ENCODE measurements at places on chromosomes 16 and 17.

- DNase-seq, result no peak
Observed at GRCh38 chr17:35287286-35287811, 44.5 kb downstream of the SLFN5 start.

DNA sequence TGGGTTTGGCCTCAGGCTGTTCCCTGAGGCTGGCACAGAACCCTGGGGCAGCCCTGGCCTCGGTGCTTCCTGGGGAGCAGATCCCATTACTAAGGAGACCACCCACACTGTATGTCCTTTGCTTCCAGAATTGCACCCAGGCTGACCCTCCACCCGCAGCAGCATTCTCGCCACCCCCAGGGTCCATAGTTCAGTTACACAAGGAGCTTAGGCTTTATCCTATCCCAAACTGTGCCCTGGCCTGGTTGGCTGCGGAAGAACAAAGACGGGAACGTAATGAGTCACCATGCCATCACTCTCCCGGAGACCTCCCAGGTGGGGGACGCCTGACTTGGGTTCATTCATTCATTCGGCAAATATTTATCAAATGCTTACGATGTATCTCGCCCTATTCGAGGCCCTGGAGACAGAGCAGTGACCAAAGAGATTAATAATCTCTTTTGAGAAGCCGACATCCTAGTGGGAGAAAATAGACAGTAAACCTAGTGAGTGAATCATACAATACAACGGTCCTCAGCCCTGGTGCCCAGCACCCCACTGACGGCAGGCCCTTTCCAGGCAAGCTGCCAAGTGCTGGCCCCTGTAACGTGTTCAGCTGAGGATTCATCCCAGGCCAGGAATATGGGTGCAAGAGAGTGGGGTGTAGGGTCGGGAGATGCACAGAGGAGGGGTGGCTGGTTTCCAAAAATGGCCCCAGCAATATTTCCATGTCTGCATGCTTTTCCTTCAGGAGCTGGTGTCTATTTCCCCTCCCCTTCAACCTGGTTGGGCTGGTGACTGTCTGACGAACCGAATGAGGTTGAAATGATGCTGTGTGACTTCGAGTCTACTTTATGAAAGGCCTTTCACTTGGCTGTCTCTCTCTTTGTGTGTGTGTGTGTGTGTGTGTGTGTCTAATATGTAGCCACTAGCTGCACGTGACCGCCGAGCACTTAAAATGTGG lies 134.2 kb downstream of the MGAT5B start:
- DNase-seq, result no peak

GRCh38 chr17:16448490-16448889 lies 33.1 kb downstream of the TRPV2 start:
- no peak for DNase-seq

DNA sequence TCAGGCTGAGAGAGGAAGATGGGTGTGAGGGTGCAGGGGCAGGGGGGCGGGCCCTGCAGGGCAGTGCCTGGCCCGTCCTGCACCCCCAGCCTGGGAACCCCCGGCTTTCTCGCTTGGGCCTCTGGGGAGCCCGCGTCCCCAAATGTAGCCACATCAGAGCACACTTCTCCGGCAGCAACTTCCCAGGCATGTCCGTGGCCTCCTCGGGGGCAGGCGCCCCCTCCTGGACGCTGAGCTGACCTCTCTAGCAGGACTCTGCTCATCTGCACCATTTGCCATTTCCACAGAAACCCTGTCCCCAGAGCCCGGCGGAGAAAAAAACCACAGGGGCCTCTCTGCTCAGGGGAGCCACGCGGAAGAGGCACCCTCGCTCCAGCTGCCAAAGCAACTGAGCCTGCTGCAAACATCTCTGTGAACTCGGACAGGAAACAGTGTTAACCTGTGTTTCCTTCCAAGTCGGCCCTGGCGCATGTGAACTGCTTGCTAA lies 63.4 kb downstream of the KLHDC4 start:
- no peak for DNase-seq

DNA sequence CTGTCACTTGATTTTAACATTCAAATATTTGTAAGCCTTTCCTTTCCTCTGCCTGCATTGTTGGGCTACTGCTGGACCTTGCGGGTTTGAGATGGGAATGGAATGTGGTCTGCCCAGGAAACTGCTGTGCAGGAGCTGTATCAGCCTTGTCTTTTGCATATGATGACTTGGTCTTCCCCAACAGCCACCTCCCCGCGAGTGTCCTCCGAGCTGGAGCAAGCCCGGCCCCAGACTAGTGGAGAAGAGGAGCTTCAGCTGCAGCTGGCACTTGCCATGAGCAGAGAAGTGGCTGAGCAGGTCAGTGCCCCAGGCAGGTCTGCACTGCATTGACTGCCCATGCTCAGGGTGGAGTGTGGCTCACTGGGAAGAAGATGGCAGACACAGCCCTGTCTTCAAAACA lies 52.8 kb downstream of the B9D1 start:
- no peak for DNase-seq

DNA sequence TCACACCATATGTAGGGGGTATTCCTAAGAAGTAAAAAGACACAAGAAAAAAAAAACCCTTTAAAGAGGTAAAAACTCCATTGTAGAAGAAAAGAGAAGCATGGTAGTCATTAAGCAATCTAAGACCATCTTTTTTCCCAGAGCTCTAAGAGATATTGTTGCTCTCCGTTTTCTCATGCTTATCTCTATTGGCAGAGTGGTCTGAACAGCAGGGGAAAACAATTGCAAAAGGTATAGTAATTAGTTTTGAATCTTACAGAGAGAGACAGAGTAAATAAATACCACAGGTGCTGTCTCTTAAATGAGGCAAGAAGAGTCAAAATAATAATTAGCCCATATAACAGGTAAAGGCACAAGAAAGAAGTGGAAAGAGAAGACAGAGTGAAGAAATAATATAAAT lies 821.4 kb upstream of the CA10 start:
- no peak for DNase-seq

GRCh38 chr16:57844416-57845030 lies 42.2 kb upstream of the KIFC3 start:
- DNase-seq, result no peak

- DNase-seq, result no peak
Observed at GRCh38 chr17:1873418-1873817, 43.6 kb downstream of the RPA1 start.

DNA sequence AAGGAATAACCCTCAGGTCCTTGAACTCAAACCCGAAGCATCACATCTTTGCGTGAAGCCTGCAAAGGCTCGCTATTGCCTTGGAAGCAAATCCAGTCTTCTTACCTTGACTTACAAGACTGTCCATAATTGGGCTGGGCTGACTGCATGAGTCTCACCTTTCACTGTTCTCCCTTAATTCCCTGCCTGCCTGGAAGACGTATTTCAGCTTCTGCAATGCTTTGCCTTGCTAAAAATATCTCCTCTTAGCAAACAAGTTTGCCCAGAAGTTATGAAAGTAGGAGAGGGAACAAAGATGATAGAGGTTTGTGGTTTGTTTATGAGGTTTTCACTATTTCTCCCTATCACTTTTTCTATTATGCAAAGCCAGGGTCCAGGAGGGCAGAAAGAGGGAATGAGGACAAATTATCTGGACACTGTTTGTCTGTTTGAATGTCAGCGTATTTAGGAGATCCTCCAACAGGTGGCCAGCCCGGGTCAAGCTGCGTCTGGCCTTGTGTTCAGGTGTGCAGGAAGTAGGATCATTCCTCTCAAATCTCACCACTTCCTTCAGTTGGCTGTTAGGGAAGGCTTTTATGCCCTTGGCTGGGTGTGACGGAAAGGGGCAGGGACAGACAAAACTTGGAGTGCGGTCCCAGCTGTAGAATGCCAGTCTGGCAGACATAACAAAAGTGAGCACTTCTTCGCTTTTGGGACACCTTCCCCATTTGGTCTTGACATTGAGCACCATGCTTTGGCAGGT lies 488.9 kb downstream of the CDH13 start:
- no peak for DNase-seq

DNA sequence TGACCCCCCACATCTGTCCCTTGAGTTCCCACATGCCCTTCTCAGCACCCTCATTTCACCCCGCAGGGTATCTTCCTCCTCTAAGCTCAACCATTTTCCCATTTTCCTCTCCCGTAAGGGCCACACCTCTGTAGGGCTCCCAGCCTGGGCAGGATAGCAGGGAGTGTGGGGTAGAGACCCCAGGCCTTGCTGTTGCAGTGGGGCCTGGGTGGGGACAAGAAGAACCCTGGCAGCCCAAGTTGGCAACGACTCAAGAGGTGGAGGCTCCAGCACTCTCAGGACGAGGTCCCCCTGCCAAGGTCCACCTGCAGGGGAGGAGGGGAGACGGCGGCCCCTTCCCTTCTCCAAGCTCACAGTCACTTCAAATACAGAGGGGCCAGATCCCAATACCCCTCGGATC lies 2.0 kb upstream of the TMEM92 start:
- peak; percentile 41 for DNase-seq

DNA sequence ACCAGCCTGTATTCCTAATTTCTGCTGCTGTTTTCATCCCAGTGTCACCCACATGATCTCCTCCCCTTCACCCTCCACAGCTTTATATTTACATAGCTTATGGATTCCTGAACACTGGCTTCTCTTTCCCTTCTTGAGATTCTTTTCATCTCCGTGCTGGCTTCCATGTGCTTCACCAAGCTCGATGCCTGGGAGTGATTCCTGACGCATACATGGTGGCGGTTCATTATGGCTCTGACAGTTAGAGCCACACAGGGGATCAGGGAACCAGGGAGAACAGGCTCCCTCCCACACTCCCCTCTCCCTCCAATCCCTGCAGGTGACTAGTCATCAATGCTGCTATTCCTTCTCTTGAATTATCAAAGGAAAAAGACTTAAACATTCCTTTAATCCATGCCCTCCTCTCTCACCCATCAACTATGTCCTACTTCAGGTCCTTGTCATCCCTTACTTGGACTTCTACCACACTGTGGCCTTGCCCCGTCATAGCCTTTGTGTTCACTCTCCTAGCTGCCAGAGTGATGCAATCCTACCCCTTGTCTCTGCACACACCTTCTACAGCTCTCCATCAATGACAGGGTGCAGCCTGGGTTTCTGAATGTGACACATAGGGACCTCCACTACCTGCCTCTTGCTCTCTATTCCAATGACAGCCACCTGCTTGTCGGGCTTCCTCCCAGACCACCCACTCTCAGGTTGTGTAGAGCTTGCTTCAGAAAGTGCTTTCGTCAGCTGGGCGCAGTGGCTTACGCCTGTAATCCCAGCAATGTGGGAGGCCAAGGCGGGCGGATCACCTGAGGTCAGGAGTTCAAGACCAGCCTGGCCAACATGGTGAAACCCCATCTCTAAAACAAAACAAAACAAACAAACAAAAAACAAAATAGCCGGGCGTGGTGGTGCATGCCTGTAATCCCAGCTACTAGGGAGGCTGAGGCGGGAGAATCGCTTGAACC lies 43.6 kb downstream of the MYH13 start:
- DNase-seq, result no peak

DNA sequence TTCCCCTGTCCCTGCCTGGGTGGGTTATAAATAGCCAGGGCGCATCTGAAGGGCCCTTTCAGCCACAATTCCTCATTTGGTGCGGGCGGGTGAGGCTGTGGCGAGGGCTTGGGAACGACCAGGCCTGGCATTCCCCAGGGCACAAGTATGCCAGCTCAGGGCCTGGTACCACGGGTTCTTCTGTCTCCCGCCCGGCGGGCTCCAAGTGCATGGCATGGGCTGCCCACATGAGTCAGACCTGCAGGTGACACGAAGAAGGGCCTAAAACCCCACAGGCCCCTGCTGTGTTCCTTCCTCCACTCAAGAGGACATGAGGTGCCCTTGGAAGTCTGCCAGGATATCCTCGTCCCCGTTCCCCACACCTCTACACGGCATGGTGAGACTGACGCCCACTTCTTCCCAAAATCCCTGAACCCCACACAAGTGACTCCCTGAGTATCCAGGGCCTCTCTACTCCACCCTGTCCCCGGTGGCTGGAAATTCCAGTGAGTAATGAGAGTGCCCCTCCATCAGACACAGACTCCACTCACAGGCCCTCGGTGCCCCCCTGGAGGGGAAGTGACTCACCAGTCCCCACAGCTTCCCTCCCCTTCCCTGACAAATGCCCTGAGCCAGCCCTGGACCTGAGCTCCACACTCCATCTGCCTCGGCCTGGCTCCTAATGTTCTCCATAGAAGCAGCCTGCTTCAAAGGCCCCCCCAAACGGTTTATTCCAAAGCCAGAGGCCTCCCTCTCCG lies 68.8 kb downstream of the ABR start:
- no peak for DNase-seq

GRCh38 chr17:21539146-21539545 lies 153.2 kb upstream of the KCNJ18 start:
- DNase-seq, result no peak

- DNase-seq, result peak; percentile 67
Observed at GRCh38 chr16:67246081-67246755, 1.1 kb downstream of the FHOD1 start.

DNA sequence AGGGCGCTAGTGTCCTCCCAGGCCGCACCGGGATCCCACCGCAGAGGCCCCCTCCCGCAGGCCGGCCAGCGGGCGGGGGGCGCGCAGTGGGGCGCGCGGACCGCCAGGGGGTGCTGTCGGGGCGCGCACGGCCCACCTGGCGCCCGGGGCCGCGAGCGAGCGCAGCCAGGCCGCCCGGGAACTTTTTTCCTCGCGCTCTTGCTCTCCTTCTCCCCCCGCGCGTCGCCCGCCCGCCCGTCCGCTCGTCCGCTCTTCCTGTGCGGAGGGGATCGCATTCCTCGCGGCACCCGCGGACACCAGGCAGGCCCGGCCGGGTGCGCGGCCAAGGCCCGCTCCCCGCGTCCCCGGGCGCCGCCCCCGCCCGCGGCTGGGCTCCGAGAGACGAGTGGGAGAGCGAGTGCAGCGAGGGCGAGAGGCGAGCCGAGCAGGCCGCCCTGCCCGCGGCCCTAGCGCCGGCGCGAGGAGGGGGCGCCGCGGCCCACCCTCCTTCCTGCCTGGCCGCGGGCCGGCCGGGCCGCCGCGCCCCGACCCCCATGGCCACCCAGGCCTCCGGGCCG lies at the start of gene RAI1:
Gene RAI1 (plus strand): TSS at position 272 of the 557 bp plus-strand sequence. CDS start 111,491 bp downstream, outside the sequence.
- peak; percentile 87 for DNase-seq
